ENCODE measurements at places on chromosomes 7 and 10.

DNA sequence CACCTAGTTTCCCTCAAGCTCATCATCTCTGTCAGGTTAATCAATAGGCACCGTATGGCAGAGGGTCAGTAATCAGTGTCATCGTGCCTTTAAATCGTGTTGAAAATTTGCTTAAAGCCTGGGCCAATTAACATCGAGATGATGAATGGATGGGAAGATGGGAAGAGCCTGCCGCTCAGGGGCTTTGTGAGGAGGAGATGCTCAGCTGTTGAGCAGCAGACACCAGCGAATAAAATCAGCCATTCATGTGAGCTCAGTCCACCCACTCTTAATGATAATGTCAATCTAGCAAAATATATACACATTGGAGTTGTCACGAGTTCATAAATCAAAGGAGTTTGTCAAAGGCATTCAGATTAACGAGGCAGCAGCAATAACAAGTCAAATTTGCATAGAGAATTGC lies 97.7 kb downstream of the BTRC start:
- peaks cover 42% of the 10 kb centered on the region for H3K4me1 ChIP-seq
- H3K27ac ChIP-seq, result no peak overlapping the region
- H3K4me3 ChIP-seq, result no peak overlapping the region
- DNase-seq, result no peak

- no peak overlapping the region for H3K27ac ChIP-seq
- peaks cover 15% of the 10 kb centered on the region for H3K4me1 ChIP-seq
- H3K36me3 ChIP-seq, result peaks cover 15% of the 10 kb centered on the region
- H3K27me3 ChIP-seq, result no peaks in the 10 kb centered on the region
Measured at GRCh38 chr7:108308903-108309302, 147.3 kb downstream of the NRCAM start.

- peaks cover 37% of the 10 kb centered on the region for H3K4me1 ChIP-seq
- no peaks in the 10 kb centered on the region for H3K27me3 ChIP-seq
- DNase-seq, result peak; percentile 39
- peak overlapping the region; percentile 97 for H3K27ac ChIP-seq
- H3K4me3 ChIP-seq, result peak overlapping the region; percentile 65
Measured at GRCh38 chr7:816751-817671, 15.3 kb upstream of the SUN1 start.

GRCh38 chr10:15744217-15744865 lies 24.6 kb upstream of the ITGA8 start:
- H3K27ac ChIP-seq, result no peak overlapping the region
- no peaks in the 10 kb centered on the region for H3K4me1 ChIP-seq
- H3K36me3 ChIP-seq, result no peaks in the 10 kb centered on the region

Data from naive thymus-derived CD8-positive, alpha-beta T cell (primary cell).